ENCODE measurements at places on chromosomes 6 and 20.

DNA sequence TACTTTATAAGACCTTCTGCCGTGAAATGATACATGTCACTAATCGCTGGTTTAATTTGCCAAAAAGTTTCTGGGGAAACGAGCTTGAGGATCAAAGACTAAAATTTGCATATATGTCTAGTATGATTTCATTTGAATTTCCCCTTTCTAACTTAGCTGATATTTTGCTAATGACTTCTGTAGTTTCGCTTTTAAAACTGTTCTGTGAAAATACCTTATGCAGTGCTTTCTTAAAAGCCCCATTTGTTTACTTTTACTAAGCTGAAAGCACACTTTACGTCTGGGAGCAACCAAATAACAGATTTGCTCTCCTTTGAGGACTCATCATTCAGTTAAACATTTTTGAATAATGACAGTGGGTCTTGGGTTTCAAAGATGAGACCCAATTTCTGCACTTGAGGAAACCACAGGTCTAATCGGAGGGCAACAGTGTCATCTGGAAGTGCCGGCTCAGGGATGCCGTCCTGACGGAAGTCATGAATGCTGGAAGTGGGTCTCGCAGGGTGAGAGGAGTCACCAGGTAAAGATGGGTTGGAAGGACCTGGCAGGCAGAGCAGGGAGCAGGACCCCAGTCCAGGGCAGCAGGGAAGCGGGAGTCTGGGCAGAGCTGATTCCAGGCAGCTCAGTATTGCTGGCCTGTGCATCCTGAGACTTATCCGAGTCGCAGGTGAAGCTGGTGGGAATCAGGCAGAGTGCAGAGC is 33.2 kb downstream of the PLEKHG1 start:
- no peak for DNase-seq

DNA sequence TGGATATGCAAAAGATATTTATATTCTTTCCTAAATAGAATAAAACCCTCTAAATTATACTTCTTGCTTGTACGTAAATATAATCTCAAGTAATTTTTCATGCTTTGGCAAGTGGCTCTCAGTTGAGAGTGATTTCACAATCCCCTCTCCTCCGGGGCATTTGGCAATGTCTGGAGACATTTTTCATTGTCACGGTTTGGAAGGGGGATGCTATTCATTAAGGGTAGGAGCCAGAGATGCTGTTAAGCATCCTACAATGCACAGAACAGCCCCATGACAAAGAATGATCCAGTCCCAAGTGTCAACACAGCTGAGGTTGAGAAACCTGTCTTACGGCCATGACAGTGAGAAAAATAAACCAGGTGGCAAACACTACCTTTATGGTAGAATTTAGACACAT is 75.7 kb downstream of the AGPAT4 start:
- no peak for DNase-seq

GRCh38 chr6:146445233-146445632 is 98.4 kb upstream of the RAB32 start:
- no peak for DNase-seq

- no peak for DNase-seq
Measured at GRCh38 chr6:273551-274058, 18.7 kb upstream of the DUSP22 start.

- DNase-seq = no peak
Measured at GRCh38 chr6:13286181-13286580, 42.2 kb downstream of the TBC1D7 start.

- DNase-seq = no peak
Measured at GRCh38 chr20:31569163-31570020, 35.7 kb upstream of the ID1 start.

GRCh38 chr6:139271056-139271455 is 20.7 kb downstream of the TXLNB start:
- no peak for DNase-seq

DNA sequence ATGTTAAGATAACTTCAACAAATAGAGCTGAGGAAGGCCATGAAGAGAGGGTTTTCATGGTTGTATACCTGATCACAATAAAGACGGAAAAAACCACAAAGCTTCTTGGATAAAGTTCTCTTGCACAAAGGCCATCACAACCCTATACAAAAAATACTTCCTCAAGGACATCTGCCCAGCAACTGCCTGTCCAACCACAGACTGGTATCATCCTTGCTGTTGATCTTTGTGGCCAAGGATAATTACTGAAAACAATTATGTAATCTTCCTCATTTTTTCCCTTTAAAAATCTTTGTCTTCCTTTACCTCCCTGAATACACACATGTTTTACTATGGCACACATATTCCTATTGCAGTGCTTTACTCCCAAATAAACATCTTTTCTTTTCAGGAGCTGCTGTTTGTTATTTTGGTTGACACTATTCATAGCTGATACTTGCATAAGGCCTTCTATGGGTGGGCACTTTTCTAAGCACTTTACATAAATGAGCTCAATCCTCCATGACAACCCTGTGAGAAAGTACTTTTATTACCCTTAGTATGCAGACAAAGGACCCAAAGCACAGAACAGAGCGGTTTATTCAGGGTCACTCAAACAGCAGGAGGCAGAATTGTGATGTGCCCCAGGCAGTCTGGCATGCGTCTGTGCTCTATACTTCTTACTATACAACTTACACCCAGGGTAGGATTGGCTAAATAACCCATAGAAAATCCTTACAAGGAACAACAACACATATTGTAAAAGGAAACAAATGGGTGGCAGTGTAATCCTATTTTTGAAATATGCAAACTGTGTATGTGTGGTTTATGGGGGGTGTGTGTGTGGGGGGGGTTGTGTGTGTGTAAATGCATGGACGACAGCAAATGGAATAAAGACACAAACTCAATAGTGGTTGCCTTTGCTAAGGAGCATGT is 35.1 kb downstream of the SNRNP48 start:
- DNase-seq = no peak

DNA sequence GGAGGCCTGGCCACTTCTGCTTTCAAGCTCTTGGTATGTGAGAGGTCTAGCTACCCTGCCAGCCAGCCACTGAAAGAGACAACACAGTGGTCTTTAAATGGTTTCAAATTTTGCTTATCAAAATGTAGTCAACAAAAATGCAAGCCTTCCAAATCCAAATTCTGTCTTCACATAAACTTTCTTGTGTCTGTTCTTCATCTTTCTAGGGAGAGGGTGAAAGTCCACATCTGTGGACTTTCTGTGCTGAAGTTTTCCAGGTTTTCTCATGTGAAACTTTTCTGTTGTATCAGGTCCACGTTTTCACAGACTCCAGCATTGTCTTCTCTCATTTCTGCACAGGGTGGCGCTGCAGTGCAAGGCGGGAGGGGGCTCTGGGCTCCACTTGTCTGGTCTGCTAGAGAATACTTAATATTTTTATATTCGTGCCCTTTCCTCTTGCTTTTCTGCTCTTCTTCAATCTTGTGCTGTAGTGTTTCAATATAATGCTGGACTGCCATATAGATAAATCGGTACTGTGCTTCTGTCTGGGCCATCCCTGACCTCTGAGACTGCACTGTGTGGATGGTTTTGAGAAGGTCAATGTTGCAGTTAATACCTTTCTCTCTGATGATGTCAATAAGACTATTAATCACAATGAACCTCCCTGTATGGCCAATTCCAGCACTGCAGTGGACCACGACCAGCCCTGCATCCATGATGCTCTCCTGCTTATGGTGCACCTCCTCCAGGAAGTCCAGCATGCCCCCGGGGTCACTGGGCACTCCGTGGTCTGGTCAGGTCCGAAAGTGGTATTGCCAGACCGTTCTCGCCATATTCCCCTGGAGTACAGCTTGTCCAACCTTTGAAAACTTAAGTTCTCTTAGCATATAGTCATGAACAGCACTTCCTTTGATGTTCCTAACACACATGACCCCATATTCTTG is 161.6 kb upstream of the TNFAIP3 start:
- no peak for DNase-seq

GRCh38 chr6:106995640-106996039 is 21.1 kb upstream of the CD24 start:
- no peak for DNase-seq

- no peak for DNase-seq
Measured at GRCh38 chr6:57163956-57164355, 8.2 kb upstream of the BAG2 start.

DNA sequence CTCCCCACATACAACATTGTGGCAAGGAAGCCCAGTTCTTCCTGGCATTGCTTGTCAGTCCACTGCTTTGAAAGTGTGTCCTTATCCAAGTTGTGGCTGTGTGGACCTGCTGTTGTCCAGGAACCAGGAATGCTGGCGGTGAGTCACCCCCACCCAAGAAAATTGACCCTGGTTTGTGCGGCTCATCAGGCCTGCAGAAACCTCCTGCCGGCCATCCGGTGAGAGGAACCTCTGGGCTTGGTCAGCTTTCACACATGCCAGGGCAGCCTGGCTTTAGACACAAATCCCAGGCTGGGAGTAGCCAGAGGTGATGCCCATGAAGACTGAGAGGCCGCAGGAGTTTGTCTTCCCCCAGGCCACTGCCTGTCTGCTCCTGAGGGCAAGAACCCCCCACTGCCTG is 223.6 kb downstream of the TTLL2 start:
- no peak for DNase-seq

DNA sequence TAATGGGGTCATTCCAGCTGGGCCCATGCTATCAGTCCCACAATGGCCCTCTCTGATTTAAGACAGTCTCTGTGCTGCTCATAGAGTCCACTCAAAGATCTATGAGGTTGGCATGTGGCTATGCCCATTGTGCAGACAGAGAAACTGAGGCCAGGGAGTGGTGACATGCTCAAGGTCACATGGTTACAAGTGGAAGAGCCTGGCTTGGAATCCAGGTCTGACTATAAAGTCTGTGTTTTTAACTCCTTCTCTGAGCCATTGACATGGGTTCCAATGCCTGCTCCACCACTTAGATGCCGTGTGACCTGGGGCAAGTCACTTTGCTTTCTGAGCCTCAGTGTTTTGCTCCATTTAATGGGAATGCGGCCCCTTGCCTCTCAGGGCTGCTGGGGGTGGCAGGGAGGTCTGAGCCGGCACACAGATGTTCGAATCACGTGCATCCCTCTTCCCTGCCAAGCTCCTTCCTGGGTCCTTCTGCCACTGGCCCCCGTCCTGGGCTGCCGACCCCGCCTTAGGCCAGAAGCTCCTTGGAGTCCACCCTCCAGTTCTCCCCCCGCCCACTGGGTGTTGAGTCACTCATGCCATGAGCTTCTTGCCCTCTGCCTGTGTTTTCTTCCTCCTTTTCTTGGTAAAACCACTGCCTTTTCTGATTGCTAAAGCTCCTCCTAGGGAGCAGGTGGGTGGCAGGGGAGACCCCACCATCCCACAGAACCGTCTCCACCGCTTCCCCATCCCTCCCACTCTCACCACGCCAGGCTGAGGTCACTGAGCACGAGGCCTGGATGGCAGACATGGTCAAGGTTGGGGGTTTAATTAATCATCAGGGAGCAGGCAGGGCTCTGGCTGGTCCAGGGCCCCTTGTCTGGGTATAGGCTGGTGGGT is 35.7 kb downstream of the CEBPB start:
- no peak for DNase-seq

DNA sequence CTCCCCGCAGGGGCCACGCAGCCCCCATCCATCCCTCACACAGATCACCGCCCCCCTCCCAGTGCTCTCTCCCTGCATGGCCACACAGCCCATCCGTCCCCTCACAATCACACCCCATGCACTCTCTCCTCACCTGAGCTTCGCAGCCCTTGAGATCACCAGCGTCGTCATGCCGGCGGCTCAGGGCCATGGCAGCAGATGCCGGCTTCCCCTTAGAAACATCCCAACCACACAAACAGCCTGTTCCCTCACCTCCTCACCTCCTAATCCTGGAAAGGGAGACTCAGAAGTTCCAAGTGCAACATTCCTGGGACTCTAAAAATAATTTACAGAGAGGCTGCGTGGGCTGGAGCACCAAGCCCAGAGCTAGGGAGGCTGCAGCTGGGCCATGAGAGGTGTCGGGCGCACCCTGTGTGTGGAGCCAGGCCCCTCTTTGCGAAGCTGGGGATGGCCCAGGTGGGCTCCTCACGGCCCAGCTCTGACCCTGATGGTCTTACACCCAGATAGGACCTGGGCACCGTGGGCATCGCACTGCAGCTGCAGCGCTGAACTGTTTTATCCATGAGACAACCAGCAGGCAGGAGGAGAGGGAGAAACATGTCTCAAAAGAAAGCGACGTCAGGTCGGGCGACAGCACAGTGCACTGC is 125.3 kb downstream of the DLL1 start:
- DNase-seq = no peak

- DNase-seq = no peak
Measured at GRCh38 chr6:128007658-128008057, 106.8 kb upstream of the THEMIS start.

GRCh38 chr6:155493694-155494143 is 38.1 kb upstream of the NOX3 start:
- DNase-seq = no peak

DNA sequence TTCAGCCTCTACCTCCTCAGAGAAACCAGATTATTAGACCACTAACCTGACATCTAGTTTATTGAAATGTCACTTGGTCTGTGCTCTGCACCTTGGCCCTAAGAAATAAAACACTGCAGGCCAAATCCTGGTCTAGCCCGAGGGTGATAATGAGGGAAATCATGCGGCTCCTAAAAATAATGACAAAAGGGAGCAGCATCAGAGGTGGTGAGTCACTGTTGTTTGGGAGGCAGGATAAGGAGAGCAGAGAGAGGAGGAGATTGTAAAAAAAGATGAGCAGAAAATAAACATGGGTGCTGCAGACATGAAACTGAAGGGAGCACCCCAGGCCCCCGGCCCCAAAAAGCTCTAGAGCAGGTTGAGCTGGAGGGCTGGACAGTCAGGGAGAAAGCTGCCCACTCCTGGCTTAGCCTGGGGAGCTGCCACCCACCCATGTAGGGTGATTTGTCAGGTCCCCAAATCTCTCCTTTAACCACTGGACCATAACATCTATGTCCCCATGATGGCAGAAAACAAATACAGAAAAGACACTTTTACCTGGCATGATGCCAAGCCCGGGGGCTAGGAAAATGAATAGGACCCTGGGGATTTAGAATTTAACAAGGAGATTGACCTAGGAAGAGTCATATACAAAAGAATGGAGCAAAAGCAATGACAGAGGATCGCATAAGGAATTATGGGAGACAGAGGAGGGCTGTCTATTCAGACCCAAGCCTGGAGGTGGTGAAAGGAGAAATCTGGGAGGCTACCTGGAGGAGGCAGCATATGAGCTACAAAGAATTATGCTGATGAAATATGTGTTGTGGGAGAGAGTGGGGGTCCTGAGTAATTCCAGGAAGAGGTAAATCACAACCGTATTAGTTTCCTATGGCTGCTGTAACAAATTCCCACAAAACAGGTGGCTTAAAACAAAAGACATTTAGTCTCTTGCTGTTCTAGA is 103.7 kb downstream of the SNAP25 start:
- DNase-seq = no peak

- DNase-seq = no peak
Measured at GRCh38 chr6:115058414-115059211, 715.8 kb upstream of the HS3ST5 start.

- no peak for DNase-seq
Measured at GRCh38 chr6:49514571-49515484, 15.1 kb downstream of the GLYATL3 start.

Measured in vagina (tissue), 2 donors.